ENCODE measurements at places on chromosomes 5 and 9.

DNA sequence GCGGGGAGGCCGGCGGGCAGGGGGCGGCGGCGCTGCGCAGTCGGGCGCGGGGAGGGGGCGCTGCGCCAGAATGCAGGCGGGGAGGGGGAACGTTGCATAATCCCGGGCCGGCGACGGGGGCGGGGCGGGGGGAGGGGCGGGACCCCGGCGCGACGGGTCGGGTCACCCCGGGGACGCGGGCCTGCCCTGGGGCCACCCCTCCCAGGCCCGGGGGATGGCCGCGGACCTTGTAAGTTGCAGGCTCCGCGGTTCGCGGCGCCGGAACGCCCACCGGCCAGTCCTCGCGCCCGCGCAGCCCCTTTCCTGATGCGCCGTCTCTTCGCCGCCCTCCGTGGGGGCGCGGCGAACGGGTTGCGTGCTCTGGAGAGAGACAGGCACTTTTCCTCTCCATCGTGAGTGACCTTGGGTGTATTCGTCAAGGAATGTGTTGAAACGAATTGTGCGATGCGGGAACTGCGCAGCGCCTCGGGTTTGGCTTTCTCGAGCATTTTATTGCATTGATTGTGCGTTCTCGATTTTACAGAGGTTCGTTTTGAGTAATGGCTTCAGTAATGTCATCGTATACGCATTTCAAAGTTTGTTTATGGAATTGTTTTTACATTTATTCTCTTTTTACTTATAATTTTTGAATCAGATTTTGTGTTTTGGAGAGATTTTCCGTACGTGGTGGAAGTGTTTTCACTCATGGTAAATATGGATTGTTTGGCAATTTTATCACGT, 802 bp downstream of the SPIN1 start:
- no peak for DNase-seq

GRCh38 chr5:173765661-173766060, 122.5 kb upstream of the CPEB4 start:
- DNase-seq, result no peak

GRCh38 chr9:113986931-113987330, 91.2 kb downstream of the AMBP start:
- DNase-seq, result no peak

- no peak for DNase-seq
Measured at GRCh38 chr5:53542926-53543325, 17.5 kb upstream of the NDUFS4 start.

DNA sequence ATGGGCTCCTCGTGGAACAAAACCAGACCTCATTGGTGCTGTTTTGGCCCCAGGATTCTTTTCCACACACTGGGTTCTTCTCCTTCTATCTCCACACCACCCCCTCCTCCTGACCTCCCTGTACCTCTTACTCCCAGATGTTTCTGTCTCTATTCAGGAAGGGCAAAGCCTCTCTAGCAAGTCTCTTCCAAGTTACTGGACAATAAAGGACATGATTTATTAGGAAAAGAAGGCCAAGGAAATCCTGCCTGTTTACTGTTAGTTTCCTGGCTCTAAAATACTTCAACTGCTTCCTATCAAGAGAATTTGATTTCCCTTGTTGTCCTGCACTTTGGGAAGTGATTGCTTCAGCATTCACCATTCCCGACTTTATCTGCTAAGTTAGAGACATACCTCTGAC, 262.0 kb downstream of the SAXO1 start:
- no peak for DNase-seq

DNA sequence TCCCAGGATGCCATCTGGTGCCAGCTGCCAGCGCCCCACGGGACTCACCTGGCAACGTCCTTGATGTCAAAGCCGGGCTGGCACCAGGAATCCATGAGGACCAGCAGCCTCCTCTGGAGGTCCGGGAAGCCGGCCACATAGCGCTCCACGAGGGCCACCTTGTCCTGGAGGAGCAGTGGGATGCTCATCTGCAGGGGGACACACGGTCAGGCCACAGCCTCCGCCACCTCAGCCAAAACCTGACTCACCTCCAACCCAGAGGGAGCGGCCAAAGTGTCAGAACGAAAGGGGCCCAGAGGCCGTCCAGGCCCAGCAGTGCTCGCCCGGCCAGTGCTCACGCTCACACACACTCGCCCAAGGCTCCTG, 56.5 kb downstream of the EXD3 start:
- no peak for DNase-seq

GRCh38 chr9:105416840-105417239, 31.0 kb upstream of the FSD1L start:
- no peak for DNase-seq

DNA sequence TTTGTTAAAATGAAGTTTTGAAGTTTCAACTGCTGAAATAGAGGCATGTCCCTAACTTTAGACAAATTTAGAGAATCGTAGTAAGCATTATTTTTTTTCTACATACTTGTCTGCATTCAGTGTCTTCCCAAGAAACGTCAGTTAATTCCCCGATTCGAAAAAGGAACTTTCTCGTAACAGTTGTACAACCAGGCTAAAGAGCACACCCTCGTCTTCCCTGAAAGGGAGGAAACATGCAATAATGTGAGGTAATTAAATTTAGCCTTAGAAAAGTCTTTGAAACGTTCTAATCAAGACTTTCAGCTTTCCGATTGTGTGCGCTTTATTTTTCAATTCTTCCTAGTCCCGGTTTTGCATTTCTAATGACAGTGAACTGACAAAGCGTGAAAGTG, 374 bp upstream of the SLC1A3 start:
- no peak for DNase-seq

DNA sequence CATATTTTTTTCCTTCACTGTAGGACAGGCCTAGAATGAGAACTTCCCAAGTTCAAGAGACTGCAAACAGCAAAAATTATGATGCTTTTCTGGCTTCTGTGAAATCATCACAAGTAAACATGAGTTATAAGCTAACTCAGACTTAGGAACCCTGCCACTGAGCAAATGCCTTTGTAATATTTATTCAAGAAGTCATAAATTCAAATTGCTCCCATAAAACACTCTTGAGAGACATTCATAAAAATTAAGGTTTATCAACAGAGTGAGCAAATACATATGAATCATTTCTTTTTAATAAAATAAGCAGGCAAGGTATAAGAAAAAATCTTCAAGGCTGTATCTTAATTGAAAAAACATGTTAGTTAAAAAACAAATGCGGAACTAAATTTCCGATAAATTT, 124.2 kb downstream of the GNA14 start:
- DNase-seq, result no peak

DNA sequence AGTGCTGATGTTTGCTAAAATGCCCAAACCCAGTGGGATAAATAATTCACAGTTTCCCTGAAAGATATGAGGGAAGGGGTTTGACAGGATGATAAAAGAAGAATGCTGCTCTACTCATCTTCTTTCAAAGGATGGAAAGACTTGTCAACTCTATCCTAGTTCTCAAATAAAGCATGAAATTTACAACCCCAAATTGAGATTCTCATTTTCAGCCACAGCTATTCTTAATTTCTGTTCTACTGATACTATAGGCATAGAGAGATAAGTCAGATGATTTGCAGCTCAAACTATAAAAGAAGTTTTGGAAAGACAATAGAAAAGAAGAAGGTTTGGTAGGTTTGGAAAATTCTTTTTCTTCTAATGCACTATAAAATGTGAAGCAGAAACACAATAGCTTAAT, 542.6 kb downstream of the CSNK1G3 start:
- no peak for DNase-seq

DNA sequence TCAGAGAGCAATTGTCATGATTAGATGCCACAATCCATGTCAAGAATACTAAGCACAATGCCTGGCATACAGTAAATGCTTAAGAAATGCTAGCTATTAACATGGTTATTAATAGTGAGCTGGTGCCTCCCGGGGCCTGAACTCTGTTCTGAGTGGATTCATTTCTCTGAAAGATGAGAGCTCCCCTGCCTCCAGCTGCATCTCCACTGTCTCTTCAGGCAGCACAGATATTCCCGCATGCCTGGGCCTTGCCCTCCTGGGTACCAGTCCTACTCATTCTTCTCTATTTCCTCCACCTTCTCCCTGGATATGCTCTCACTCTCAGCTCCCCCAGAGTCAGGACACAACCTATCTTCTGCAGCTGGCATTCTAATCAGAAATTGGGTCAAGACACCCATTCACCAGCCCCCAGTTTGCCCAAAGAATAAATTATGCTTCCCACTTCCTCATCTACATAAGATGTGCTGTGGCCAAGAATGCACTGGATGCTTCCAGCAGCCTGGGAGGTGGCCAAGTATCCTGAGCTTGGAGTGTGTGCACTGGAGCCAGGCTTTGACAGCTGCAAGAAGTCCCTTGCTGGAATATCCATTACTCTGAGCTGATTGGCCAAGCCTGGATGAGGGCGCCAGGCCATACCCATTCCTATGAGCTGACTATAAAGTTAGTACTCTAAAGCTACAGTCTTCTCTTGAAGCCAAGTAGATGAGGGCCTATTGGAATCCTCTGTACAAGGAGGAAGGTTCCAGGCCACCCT, 669.0 kb downstream of the ACTL7B start:
- DNase-seq, result no peak

- no peak for DNase-seq
Measured at GRCh38 chr5:164076556-164076955, 571.1 kb downstream of the MAT2B start.

- no peak for DNase-seq
Measured at GRCh38 chr9:18398038-18398437, 75.9 kb upstream of the ADAMTSL1 start.

DNA sequence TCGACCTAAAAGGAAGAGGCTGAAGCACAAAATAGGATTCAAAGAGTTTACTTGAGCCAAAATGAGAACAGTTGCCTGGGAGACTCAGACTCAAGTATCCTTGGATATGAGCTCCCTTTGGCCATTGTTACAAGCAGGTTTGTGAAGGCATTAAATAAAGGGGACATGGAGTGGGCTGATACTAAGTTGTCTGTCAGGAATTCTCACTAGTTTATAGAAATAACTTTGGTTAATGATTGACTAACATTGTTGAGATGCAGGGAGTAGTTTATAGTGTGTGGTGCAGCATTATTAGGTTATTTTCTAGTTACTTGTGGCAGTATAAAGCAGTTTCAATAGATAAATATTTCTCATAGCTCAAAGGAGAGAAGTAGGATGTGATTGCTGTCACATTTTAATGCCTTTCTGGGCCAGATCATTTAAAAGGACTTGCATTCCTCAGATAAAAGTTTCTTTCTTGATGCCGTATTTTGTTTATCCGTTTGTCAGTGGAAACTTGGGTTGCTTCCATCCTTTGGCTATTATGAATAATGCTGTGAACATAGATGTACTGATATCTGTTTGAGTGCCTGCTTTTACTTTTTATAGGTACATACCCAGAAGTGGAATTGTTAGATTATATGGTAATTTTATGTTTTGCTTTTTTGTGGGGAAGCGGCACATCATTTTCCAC, 9.1 kb downstream of the AP3S1 start:
- no peak for DNase-seq

DNA sequence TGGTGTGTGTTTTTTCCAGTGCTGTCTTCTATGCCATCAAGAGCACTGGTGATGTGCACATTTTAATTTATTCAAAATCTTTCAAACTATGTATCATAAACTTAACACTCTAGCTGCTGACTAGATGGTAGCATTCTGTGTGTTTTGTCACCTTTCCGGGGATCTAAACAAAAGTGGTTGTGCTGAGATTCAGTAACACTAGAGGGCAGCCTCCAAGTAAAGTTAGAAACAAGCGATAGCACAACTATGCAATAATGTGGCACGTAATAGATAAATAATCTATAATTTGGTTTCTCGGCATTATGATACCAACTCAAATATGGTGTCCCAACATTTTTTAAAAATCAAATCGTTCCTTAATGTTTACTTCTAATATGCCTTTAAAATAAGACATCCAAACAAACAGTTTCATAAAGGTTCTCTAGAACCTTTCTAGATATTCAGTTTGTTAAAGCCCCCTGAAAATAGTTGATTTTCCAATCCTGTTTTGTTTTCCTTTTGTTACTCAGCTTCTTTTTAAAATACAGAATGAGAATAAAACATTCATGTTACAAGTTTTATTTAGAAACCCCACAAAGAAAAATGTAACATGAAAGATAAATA, 16.9 kb downstream of the SEMA6A start:
- no peak for DNase-seq

GRCh38 chr5:76532052-76532451, 91.2 kb downstream of the F2RL2 start:
- DNase-seq, result no peak

DNA sequence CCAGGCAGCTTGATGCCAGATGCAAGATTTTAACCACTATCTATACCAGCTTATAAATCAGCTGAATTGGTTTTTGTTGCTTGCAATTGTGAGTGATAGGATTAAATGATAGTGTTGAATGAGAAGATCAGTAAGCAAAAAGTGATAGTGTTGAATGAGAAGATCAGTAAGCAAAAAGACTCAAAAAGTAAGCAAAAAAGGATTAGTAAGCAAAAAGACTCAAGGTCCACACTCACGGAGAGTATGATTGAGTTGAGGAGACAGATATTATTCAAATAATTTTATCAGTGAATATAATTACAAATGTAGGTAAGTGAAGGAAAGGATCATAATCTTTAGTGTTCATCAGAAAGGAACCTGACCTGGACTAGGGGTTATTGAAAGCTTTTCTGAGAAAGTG, 58.0 kb upstream of the ARRDC3 start:
- no peak for DNase-seq

DNA sequence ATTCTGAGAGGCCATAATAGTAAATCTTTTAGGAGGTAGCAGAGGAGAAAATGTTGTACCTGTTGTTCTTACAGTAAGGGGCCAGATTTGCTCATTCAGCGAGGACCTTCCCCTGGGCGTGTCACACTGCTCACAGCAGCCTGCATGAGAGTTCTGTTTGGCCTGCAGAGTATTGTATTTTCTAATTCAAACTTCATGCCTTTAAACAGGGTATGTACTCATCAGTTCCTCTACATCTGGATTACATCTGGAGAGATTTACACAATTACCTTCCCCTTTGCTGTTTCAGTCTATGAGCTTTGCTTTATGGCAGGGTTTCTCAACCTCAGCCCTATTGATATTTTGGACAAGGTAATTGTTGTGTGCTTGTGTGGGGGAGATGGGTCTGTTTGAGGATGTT, 170.9 kb upstream of the STK32A start:
- no peak for DNase-seq

DNA sequence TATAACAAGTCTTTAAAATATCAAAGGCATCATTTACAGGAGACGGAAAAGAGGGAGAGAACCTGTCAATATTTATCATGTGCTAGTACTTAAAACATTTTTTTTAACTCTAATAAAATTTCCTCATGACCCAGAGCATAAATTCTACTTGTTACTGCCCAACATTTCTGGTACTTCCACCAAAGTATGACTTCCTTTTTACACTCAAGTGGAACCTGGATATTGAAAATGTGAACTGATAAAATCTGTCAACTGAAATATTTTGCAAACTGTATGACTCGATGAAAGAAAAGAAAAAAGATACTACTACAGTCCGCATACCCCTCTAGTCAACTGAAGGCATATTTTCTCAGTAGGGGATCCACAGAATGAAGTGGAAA, 37.1 kb downstream of the FAM13B start:
- DNase-seq, result no peak

- DNase-seq, result no peak
Measured at GRCh38 chr9:124038239-124038638, 26.7 kb downstream of the LHX2 start.

DNA sequence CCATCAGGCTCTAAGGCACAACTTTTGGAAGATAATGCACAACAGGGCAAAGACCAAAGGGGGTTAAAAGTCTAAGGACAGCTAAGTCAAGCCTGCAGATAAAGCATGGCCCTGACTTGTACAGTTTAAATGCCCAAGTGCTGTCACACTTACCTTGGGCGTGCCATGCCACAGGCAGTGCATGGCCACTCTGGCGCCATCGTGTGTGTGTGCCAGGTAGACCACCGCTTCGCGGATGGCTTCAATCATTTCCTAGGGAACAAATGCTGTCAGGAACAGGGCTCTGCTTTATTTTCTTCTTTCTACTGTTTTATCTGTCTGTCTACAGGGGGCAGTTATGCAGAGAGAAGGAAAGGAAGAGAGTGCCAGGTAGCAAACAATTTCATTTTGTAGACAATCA, 19.3 kb downstream of the PUM3 start:
- no peak for DNase-seq

Data from esophagus squamous epithelium (tissue), 5 donors.